Activated T-cell treated with anti-CD3 and anti-CD28 coated beads, Interleukin-2, amount 50 U/mL, for 24 hours (primary cell): ENCODE measurements at places on chromosomes 7 and 10.

DNA sequence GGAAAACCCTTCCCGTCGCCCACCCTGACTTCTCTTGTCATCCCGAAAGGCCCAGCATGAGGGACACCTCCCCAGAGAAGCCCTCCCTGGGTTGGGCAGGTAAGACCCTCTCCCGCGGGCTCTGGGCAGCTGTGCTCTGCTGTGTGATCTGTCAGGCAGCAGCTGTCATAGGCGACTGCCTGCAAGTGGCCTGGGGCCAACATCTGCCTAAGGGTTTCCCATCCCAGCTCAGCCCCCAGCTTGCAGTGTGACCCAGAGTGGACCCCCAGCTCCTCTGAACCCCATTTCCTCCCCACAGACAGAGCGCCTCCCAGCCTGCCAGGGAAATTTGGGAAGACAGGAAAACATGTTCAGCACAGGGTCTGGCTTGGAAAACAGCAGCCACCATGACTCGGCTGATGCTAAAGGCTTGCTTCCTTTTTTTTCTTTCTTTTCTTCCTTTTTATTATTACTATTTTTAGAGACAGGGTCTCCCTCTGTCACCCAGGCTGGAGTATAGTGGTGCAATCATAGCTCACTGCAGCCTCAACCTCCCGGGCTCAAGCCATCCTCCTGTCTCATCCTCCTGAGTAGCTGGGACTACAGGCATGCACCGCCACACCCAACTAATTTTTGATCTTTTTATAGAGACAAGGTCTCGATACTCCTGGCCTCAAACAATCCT is 18.3 kb upstream of the TNRC18 start:
- no peak for DNase-seq

- DNase-seq: no peak
Measured at GRCh38 chr7:129277629-129278028, 52.8 kb downstream of the AHCYL2 start.

- DNase-seq: no peak
Measured at GRCh38 chr10:1475771-1476454, 261.4 kb downstream of the ADARB2 start.

GRCh38 chr10:132549371-132549770 is 11.8 kb downstream of the INPP5A start:
- no peak for DNase-seq

- no peak for DNase-seq
Measured at GRCh38 chr7:129671266-129671665, 59.7 kb downstream of the NRF1 start.

DNA sequence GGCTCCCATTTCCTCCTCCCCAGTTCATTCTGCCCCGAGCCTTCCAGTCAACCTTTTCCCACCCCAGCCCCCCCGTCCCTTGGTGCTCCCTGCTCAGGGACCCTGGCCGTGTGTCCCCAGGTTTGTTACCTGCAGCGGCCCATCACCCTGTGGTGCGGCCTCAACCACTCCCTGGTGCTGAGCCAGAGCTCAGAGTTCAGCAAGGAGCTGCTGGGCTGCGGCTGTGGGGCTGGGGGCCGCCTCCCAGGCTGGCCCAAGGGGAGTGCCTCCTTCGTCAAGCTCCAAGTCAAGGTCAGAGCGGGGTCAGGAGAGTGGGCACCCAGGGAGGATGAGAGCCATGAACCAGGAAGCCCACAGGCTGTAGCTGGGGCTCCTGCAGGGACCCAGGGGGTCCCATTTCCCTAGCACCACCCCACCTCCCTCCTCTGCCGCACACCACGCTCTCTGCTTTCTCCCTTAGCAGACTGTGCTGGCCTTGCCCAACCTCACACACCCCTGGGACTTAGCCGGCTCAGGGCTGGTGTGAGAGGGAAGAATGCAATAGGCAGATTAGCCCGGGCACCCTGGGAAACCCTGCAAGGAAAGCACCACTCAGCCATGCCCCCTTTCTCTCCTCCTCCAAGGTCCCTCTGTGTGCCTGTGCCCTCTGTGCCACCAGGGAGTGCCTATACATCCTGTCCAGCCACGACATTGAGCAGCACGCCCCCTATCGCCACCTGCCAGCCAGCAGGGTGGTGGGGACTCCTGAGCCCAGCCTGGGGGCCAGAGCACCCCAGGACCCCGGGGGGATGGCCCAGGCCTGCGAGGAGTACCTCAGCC is 2.0 kb upstream of the PCOLCE start:
- no peak for DNase-seq

GRCh38 chr7:48105045-48105444 is 16.0 kb downstream of the UPP1 start:
- DNase-seq: no peak

GRCh38 chr10:113219446-113219845 is 269.4 kb downstream of the TCF7L2 start:
- no peak for DNase-seq

DNA sequence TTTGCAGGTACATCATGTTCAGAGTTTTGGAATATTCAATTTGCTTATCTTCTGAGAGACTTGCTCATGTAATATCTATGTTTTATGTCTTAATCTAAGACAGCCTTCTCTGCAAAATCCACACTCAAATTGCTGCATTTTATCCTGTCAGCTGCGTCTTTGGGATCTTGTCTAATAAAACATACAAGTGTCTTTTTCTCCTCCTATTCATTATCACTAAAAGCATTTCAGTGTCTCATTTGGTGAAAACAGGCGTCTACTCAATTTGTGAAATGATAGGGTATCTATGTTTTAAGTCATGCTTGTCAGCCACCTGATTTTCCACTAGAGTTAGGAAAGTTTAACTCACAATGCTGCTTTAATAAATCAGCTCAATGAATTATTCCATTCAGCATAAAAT is 112.7 kb upstream of the LRRTM3 start:
- DNase-seq: no peak

- DNase-seq: no peak
Measured at GRCh38 chr10:4763513-4763912, 62.5 kb upstream of the AKR1E2 start.

DNA sequence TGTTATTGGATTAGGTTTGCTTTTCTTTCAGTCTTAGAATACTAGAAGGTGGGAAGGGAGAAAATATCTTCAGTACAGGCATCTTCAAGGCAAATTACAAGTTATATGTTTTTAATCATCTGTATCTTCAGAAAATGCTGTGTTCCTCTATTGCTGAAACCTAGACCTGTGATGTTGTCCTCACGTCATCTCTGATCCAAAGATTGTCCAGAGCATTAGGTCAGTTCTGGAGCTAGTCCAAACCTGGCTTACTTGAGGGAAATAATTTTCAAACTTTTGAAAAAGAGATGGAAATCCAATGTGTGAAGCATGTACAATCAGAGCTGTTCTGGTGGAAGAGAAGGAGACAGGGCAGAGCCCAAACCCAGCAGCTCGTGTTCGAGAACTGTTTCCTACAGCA is 217.3 kb downstream of the ZEB1 start:
- no peak for DNase-seq

DNA sequence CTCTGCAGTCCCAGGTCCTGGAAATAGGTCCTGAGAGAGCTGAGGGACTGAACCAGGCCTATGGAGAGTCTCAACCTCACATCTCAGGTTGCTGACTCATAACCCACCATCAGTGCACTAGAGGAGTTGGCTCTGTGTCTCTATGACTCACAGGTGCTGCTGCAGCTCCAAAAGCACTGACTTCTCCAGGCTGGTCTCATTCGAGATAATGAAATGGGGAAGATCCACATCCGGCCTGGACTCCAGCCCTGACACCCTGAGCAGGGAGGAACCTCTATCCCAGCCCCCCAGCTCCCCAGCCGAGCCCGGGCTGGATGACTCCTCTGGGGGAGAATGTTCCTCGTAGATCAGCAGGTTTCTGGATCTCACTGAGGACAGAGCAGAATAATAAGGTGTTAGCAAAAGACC is 35.5 kb upstream of the DGKI start:
- no peak for DNase-seq

- DNase-seq: no peak
Measured at GRCh38 chr7:47508389-47509380, 73.2 kb downstream of the TNS3 start.

DNA sequence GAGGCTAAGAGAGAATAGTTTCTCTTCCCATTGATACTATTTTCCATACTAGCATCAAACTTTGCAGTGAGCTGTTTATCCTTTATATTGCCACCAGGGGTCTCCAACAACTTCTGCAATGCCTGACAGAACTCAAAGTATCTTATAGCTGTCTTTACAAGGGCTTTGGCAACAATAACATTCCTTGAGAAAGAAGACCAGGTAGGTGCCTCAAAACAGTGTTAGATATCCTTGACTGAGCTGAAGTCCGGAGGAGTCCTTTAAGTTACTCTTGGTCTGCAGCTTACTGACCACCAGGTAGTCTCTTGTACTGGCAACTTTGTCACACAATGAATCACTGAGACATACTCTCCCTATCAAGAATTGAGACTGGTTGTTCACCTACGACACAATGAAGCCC is 30.0 kb upstream of the TES start:
- no peak for DNase-seq

GRCh38 chr10:60282771-60283353 is 106.8 kb downstream of the ANK3 start:
- no peak for DNase-seq
